Stimulated activated naive CD8-positive, alpha-beta T cell treated with anti-CD3 and anti-CD28 coated beads, Interleukin-15, amount 100 ng/mL, for 72 hours (primary cell): ENCODE measurements at places on chromosomes 2 and 18.

GRCh38 chr2:166900700-166901099, 12.4 kb downstream of the XIRP2 start:
- no peak for DNase-seq

DNA sequence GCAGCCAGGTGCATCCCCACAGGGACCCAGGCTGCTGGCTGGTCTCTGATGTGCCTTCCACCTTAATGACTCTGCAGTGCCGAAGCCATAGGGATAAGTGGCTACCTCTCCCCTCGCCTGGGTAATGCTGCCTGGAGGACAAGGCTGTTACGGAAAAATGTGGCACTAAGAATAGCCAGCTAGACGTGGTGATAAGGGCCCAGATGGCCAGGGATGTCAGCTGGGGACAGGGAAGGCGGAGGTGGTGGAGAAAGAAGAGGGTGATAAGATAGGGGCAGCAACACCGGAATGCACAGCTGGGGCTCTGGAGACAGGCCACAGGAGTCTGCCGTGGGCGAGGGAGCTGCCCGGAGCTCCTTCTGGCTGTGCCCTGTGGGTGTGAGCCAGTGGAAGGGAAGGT, 170.6 kb downstream of the FHOD3 start:
- DNase-seq: no peak

DNA sequence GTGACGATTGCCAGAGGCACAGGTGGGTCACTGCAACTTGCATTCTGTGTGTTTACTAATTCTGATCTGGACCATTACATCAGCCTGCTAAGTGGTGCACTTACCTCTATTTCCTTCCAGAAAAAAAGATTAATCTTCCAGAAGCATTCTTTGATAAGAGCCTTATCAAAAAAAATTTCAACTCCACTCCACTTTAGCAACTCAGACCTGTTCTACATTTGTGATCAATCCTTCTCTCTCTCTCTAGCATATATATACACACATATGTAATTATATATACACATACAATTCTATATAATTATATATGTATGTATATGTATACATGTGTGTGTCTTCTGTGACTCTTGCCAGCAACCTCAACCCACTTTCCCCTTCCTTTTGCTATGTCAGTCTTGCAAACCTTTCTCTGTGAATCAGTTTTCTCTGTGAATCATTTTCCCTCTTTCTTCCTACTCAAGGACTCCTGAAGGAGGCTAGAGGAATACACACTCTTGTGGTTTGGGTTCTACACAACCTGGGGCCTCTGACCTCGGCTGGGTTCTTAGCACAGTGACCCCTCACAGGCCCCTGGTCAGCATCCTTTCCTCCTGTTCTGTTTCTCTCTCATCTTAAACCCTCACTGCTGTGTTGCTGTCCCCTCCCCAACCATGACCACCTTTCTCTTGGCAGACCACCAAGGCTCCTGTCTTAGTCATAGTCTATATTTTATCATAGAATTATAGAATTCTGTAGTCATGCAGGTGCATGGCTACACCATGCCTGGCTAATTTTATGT, 130.4 kb upstream of the PELI1 start:
- no peak for DNase-seq

DNA sequence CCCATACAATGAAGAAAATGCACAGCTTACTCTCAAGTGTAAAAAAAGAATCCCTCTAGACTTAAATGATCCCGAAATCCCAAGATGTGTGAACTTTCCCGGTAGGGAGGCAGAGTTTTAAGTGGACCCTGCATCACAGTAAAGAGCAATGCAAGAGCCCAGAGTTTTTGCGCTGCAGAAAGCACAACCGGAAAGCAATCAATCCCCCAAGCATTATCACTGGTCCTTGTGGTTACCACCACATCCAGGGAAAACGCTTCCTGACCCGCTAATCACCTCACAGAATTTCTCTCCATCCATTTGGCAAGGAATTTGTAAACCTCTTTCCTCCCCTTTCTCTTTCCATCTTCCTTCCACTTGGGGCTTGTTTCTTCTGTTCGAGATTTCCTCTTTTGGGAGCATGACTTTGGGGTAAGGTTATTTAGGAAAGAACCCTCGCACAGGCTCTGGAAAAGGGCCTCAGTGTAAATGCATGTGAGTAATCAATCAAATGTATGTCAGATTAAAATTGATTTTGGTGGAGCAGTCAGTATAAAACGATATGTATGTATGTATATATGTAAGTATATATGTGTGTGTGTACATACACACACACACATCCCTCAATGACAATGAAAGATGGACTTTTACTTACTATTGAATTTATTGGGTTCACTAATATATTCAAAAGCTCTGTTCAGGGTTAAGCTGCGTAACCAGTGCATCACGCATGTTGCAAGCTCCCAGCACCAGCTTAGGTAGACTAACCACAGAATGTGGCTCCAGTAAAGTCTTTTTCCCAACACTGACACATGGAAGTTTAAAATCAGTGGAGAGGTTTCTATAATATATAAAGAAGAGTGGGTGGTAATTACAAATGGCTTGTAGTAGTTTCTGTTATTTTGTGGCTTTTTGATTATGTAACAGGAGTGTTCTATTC, 1.6 kb downstream of the PLCL1 start:
- no peak for DNase-seq

DNA sequence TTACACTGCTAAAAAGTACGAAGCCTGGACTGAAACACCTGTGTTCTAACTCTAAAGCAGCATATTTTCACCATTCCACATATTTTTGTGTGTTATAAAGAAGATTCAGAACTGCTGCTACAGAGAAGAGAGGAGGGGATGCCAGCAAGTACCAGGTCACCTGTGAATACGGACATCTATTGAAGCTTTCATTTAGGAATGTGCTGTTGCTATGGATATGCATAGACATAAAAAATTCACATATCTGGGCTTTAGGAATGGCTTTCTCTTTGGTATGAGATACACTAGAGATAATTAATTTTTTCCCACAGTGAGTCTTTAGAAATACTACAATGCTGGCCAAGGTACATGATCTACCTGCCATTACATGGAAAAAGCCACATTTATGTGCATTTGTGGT, 238.5 kb downstream of the WDR7 start:
- DNase-seq: no peak

GRCh38 chr2:17759805-17760204, 5.9 kb downstream of the GEN1 start:
- DNase-seq: no peak

GRCh38 chr2:19894134-19894792, 7.5 kb downstream of the TTC32 start:
- DNase-seq: no peak

- no peak for DNase-seq
These were observed 42.6 kb downstream of the FOSL2 start for GRCh38 chr2:28435241-28435640.

GRCh38 chr2:8954990-8955389, 48.5 kb downstream of the MBOAT2 start:
- DNase-seq: no peak

GRCh38 chr2:168744844-168745243, 57.6 kb upstream of the NOSTRIN start:
- DNase-seq: no peak

DNA sequence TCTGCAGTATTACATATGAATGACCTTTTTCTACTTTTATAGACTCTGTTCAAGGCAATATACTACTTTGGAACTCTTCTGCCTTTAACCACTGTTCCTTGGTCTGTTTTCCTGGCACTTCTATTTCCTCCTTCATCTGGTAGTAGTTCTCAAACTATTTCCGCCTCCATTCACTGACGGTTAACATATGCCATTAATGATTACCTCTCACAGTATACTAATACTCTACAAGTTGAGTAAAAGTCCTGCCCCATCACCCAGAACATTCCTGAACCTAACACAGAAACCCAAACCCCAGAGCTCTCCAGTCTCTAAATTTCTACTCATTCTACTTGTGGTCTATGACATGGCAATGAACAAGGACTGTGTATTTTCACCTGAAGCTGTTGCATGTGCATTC, 4.5 kb downstream of the GFPT1 start:
- DNase-seq: no peak

DNA sequence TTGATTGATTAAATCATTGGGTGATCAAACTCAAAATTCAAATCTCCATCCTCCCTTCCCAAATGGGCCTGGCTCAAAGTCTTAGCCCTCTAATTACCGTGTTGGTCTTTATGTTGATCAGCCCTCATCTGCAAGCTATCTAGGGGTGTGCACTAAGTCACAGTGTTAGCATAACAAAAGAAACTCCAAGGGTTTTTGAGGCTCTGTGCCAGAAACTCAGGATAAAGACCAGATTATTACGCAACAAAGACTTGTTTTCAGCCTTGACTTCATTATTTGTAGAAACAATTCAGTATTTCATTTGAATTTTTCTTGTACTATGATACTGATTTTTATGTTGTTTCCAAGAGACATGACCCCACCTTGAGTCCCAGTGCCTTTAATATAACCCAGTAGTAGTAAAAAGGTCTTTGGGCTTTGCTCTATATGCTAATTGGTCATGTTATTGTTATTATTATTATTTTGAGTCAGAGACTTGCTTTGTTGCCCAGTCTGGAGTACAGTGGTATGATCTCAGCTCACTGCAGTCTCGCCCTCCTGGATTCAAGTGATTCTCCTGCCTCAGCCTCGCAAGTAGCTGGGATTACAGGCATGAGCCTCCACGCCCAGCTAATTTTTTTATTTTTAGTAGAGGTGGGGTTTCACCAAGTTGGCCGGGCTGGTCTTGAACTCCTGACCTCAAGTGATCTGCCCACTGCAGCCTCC, 13.9 kb downstream of the PSMD14 start:
- no peak for DNase-seq

DNA sequence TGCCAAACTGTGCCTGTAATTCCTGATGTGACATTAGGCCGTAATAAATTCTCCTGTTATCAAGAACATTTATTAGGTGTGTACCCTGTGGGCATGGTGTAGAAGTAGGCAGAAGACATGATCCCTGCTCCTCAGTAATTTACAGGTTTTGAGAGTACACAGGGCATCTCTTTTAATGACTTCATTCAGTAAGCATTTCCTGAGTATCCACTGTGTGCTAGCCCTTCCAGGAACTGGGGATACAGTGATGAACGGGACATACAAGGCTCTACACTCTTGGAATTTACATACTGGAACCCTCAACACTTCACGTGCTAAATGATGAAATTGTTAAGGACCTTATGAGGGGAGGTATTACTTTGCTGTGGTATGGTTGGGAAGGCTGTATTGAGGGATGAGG, 30.2 kb downstream of the DIS3L2 start:
- DNase-seq: no peak

GRCh38 chr2:171178993-171179392, 18.3 kb upstream of the TLK1 start:
- no peak for DNase-seq

- DNase-seq: no peak
These were observed 19.3 kb downstream of the STK25 start for GRCh38 chr2:241489088-241489487.

GRCh38 chr18:58408665-58409064, 220.2 kb downstream of the ALPK2 start:
- no peak for DNase-seq

- no peak for DNase-seq
These were observed 109.2 kb downstream of the THADA start for GRCh38 chr2:43486603-43487002.

GRCh38 chr18:51020536-51020935, 9.5 kb upstream of the SMAD4 start:
- DNase-seq: no peak

DNA sequence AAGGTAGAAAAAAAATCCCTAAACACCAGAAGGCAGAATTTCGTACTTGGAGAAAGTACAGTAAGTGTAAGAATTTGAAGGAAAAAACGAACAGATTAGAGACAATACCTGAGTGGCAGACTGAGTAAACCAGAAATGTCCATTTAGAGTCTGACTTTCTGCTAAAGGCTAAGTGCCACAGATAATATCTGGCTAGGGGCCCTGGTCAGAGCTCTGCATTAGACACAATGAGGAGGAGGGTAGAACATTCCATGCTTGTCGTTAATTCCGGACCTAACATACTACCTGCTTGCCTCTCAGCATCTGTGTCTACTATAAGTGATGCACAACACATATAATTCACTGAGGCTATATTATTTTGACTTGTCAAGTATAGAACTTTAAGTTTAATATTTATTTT, 18.1 kb downstream of the SEPTIN10 start:
- DNase-seq: no peak

- no peak for DNase-seq
These were observed 83.0 kb downstream of the TSHZ1 start for GRCh38 chr18:75293591-75293990.

- DNase-seq: no peak
These were observed 49.2 kb downstream of the PIKFYVE start for GRCh38 chr2:208315081-208315788.

DNA sequence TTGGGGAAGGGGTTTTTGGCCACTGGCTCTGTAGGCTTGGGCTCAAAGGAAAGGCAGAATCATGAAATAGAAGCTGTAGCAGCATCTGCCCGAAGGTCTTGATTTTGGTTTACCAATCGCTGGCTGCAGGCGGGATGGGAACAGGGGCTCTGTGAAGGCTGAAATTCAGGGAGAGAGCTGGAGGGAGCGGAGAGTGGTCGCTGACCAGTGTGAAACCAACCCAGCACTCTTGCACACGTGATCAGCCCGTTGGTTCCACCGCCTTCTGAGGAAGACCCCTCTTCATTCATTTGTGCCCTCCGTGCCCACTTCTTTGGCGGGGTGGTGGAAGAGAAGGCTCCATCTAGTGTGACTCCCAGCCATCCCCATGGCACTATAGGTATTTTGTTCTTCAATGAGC, 82.6 kb downstream of the KLHL29 start:
- DNase-seq: no peak

DNA sequence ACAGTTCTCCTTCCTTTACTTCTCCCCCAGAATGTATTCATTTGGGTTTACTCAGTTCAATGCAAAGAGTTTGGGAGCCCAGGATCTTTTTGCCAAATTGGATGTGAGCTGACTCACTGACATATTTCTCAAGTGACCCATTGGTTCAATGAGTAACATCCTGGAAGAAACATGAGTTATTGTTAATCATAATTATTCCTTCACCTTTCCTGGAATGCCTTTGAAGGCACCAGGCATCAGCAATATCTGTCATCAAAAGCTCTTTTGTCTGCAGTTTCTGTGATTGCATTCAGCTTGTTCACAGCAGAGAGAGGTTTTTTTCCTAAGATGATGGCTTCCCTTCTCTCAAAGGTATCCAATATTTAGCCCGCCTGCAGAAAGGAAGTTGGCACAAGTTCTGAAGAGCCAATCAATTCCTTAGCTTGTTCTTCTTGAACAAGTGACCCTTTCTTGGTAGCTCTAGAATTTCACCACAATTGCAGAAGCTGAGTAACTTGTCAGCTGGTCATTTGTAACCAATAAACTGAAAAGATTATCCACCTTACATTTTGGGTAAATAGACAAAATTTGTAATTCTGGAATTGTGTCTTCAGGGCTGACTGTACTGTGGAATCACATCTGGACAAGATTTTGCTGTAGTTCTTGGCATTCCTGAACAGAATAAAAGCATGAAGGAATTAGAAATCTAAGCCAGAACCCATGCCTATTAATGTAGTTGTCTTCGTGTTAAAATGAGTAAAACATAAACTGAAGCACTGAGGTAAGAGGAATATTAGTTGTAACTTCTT, 72.2 kb upstream of the TMEM17 start:
- DNase-seq: no peak
